CD4-positive, alpha-beta memory T cell (primary cell): ENCODE measurements at places on chromosomes 13 and 19.

- DNase-seq, result no peak
These were observed 61.2 kb downstream of the ZAR1L start for GRCh38 chr13:32253911-32254399.

DNA sequence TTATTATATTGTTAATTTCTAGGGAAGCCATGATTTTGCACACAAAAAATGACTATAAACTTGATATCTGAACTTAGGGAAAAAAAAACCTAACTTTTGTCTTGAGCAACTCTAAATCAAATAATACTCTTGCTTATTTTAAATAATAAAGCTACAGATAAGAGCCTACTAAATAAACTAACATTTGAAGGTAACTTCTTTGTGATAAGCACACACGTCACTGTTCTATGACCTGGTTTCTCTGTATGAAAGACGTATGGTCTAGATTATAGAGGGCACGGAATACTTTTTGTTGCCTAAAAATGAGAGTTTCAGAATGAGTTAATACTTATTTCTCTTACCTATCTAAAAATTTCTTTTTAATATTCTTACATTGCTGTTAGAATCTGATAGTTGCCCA is 603.2 kb downstream of the DCT start:
- no peak for DNase-seq

- peak; percentile 87 for DNase-seq
These were observed 23.1 kb downstream of the LRFN3 start for GRCh38 chr19:35959040-35959967.

DNA sequence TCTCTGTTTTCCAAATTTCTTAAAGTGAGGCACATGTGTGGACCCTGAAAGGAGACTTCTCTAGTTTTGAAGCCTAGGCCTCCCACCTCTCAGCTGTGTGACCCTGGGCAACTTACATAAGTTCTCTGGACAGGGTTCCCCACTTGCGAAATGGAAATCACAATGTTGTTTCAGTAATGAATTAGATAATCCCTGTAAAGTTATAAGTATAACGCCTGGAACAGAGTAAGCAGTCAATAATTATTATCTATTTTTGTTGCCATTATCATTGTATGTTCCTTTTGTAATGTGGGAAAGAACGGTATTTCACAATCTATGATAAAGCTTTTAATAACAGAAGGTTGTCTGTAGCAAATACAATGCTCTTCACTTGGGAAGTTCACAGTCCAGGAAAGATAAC is 437.3 kb upstream of the ZNF507 start:
- DNase-seq, result no peak

DNA sequence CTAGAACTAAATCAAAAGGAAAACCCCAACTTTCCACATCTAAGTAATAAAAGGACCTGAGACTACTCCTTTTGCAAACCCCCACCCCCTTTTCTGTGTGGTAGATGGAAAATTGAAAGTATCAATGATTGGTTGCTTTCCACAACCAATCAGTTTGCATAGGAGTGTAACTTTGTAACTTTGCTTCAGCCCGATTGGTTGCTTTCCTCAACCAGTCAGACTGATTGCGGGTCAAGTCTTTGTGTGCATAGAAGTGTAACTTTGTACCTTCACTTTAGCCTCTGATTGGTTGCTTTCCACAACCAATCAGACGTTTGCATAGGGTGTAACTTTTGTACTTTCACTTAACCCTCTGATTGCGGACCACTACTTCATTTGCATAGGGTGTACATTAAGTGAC is 8.0 kb upstream of the B3GLCT start:
- DNase-seq, result no peak

GRCh38 chr13:78609464-78610205 is 6.3 kb upstream of the POU4F1 start:
- DNase-seq, result no peak

DNA sequence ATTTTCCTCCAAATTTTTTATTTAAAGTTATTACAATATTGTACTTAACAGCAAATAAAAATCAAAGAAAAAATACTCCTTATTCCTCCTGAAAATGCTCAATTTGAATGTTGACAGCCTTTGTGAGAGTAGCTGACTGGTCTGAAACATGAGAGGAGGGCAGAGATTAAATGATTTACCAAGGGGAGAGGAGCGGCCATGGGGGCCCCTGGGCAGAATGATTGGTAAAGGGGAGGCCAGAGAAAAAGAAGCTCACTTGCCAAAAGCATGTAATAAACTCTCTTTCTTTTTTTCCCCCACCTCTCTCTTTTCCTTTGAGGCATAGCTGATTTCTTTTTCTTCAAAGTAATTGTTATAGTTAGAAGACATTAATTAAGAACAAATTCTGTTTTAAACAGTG is 30.1 kb upstream of the FNDC3A start:
- DNase-seq, result no peak

DNA sequence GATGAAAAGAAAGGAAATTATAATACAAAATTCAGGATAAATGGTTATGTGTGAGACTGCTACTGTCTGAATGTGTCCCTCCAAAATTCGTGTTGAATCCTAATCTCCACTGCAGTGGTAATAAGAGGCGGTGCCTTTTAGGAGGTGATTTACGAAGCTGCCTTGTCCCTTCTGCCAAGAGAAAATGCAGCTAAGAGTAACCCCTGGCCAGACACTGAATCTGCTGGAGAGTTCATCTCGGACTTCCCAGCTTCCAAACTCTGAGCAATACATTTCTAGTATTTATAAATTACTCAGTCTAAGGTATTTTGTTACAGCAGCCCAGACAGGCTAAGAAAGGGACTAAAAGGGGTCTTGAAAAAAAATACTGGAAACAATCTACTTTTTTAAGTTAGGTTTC is 152.6 kb downstream of the KLF12 start:
- DNase-seq, result no peak

GRCh38 chr13:108069521-108070210 is 145.7 kb downstream of the LIG4 start:
- no peak for DNase-seq

DNA sequence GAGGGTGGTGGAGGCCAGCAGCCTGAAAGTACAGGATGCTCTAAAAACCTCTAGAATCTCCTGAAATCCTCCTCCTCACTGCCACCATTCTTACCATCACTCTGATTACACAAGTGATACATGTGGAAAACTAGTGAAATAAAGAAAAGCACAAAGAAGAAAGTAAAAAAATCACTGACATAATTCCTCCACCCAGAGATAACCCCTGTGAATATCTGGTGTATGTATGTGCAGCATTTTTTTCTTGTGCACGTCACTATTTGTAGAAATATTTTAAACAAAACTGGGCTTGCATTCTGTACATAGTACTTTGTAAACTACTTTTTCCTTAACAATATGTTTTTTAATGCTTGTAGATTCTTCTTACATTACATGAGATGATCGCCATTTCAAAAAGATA is 73.2 kb downstream of the CDADC1 start:
- DNase-seq, result no peak

DNA sequence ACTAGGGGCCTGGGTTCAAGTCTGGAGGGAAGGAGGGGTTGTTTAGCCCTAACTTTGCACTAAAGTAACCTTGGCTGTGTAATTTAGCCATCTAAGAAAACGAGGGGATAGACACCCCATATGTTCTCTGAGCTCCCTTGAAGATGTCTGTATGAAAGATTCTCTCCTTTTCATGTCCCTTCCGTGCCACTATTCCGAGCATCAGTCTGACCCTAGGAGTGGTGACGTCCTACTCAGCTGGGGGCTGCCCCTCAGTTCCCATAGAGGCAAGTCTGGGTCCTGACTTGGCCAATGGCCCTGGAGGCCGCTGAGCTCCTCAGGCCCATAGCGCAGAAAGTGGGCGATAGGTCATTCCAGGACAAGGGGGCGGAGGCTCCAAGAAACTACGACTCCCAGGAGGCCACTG is 790 bp upstream of the WDFY2 start:
- no peak for DNase-seq
